ENCODE measurements at places on chromosomes 13 and 19.

DNA sequence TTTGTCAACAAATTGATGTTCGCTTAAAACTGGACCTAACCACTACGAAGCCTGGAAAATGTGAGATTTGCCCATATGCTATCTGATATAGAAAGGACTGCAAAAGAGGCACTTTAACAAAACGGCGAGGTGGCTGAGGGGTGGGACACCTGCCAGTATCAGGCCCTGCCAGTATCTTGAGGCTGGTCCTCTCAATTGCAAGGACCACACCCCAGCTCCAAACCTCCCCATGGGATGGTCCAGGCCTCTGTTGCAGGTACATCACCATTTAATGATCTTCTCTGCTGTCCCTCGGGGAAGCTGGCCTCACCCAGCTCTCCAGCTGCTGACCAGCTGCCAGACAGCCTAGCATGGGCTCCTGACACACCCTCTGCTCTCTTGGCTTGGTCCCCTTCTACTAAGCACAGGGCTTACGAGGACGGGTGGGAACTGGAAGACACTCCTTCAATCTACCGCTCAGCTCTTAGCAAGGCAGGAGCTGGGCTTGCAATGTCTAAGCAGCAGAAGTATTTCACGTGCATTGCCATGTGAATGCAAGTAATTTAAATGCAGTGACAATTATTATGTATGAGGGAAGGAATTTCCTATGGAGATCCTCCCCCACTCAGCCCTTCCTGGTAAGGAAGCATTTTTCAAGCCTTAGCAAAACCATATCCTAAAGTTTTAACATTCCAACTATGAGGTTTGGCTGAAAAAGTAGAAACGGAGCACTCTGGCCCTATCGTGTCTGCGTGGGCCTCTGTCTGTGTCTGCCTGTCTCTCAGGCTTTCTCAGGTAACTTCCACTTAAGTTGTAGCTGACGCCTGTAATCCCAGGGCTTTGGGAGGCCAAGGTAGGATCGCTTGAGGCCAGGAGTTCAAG is 63.9 kb downstream of the LATS2 start:
- no peak for DNase-seq

- DNase-seq = no peak
These were observed 444.8 kb downstream of the FOXO1 start for GRCh38 chr13:40221460-40222201.

DNA sequence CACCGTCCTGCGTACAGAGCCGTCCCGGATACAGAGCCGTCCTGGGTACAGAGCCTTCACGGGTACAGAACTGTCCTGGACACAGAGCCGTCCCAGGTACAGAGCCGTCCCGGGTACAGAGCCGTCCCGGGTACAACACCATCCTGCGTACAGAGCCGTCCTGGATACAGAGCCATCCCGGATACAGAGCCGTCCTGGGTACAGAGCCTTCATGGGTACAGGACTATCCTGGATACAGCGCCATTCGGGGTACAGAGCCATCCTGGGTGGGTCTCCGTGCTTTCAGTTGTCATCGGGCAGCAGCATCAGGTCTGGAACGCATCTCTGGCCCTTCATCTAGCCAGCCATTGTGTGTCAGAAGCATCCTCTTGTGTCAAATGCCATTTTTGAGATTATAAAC is 222.3 kb upstream of the SOX1 start:
- DNase-seq = no peak

DNA sequence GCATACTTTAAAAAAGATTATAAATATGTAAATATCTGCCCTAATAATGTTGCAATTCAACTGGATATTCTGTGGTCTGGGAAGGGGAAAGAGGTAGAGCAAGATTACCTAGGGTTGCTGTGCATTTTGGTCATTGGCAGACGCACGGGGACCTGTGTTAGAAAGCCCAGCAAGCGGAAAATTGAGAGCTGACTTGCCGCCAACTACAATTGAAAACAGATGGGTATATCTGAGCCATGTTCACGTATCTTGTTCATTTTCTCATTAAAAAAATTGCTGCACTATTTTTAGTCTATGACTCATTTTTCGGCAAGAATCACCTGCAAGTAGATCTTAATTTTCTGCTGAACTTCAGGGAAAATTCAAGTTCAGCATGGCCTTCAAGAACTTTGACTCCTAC is 308.5 kb upstream of the TMTC4 start:
- no peak for DNase-seq

GRCh38 chr13:113741191-113741668 is 17.8 kb upstream of the TMEM255B start:
- DNase-seq = no peak

DNA sequence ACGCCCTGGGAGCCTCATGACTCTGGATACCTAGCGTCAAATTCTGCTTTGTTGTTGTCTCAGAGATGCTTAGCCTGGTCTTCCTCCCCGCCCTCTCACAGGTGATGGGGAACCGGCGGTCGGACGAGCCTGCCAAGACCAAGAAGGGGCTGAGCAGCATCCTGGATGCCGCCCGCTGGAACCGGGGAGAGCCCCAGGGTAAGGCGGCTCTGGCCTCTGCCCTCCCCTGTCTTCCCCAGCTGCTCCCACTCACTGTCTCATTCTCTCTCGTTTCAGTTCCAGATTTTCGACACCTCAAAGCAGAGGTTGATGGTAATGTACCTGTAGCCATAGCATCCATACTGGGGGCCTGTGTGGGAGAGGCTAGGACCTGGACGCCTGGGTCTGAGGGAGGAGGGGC is 11.4 kb downstream of the ARHGEF1 start:
- no peak for DNase-seq

- peak; percentile 81 for DNase-seq
These were observed 16.1 kb upstream of the MADCAM1 start for GRCh38 chr19:480016-480855.

- no peak for DNase-seq
These were observed 13.8 kb upstream of the OLFM4 start for GRCh38 chr13:53014495-53015443.

GRCh38 chr13:60165391-60166099 is 1.8 kb upstream of the DIAPH3 start:
- no peak for DNase-seq

DNA sequence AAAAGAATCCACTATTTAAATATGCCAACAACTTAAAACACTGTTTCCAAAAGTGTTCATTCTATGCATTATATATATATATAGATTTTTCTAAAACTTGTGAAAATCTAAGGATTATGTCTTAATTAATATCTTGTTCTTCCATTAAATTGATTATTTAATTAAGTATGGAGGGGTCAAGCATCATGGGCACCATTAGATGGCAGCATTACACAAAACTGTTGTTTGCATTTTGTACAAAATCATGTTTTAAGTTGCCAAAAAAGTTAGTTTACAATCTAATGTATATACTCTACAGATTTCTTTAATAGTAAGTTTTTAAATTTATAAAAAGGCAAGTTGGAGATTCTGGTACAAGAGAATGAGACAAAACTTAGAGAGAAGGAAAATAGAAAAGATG is 213.2 kb upstream of the EDNRB start:
- no peak for DNase-seq

GRCh38 chr19:34990578-34991192 is 9.4 kb upstream of the GRAMD1A start:
- no peak for DNase-seq

DNA sequence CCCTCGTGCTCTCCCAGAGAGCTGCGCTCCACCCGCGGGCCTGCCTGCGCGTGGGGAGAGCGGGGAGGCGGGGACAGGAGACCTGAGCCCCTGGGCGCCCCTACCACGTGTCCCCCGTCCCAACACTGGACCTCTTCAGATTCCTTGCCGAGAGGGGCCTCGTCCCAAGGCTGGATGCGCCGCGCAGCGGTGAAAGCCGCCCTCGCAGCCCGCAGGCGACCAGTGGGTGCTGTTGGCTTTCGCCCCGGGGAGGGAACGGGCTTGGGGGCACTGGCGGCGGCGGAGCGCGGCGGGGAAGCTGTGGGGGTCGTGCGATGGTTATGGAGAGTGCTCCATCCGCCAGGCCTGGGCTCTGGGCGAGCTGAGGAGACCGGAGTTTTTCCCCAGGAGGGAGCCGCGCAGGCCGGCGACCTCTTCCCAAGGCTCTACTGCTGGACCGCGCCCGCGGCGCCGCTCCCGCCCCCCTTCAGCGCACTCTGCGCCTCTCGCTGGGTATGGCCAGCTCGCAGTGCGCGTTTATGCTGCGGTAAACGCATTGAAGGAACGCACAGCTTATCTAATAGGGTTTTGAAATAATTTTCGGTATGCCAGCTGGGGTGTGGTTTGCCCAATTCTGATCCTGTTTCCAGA is 17.2 kb upstream of the RNF17 start:
- peak; percentile 70 for DNase-seq

GRCh38 chr19:28420811-28421550 is 792.0 kb downstream of the UQCRFS1 start:
- DNase-seq = no peak

GRCh38 chr19:33332248-33332647 is 29.9 kb upstream of the CEBPA start:
- DNase-seq = no peak

DNA sequence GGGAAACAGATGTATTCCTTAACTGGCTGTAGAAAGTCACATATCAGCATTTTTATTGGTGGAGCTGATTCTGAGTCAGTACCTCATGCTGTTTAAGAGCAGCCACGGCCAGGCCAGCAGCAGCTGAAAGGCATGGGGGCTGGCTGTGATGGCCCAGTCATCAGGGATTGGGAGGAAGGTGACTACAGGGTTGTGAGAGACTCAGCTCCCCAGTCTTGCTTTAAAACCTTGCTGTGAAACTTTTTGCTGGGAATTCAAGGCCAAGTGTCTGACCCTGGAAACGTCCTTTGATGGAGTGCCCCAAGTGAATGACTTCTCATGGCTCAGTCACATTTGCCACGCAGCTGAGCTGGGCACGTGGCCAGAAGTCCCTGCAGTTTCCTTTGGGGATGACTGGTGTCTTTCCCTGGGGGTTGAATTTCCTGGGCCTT is 39.1 kb upstream of the RNF113B start:
- DNase-seq = no peak

DNA sequence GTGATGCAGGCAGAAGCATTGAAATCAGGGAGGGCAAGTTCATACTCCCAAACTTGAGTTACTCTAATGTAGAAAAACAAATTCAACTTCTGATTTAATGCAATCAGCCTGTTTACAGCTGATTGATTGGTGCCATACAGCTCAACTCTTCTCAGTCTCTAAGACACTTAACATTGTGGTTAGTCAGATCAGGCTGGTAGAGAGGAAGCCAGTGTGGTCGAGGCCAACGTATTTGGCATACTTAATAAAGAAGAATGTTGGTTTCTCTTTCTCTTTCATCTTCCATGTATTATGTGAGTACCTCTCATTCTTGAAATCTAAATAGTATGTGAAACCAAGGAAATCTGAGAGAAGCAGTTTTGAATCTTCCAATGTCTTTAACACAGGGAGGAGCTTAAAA is 255.0 kb upstream of the SLITRK1 start:
- DNase-seq = no peak

DNA sequence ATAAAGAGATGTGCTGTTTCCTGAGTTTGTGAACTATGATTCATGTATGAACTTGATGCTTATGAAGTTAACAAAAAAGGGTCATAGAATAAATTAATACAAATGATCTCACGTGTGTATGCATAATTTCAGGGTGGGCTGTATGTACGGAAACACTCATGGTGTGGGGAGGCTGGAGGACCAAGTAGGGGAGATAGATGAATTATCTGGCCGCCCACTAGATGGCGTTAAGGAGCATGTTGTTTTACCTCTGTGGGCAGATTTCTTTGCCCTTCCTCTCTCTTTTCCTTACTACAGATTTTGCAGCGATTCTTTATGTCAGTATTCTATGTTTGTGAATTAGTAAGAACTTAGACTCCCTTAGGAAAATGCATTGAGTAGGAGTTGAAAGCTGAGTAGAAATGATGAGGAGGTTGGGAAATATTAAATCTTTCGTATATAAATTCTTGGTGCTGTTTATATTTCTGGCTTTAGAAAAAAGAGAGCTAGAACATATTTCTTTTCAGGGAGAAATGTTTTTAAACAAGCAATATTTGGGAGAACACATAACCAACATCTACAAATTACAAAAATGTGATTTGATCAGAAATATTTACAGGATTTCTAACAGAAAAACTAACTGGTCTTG is 47.4 kb upstream of the TMTC4 start:
- no peak for DNase-seq

DNA sequence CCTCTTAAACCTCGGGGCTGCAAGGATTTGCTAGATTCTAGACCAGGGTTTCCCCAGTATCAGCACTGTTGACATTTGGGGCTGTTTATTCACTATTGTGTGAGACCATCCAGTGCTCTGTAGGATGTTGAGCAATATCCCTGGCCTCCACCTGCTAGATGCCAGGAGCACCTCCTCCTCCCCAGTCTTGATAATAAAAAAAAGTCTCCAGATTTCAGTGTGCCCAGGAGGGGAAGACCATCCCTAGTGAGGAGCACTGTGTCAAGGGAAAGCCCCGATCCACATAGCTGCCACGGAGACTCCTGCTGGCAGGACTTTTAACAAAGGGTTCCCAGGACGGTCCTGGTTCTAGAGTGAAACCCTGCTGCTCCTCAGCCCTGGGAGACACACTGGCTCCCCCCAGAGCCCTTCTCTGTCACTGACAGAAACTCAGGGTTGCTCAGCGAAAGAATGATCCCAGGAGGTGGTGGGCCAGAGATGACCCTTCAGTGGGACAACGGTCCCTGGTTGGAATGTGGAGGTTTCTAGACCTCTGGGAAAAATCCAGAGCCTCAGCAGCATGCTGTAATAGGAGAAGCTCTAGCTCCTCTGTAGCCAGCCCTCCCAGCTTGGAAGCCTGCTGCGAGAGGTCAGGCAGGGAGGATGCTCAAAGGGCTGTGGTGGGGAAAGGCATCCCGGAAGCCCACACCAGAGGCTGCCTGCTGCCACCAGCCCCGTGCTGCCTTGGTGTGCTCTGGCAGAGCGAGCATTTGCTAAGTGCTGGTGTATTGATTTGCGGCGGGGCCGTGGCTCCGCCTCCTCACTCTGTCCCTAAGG is 20.3 kb downstream of the LYL1 start:
- no peak for DNase-seq

GRCh38 chr13:81927347-81927746 is 1586.4 kb upstream of the SPRY2 start:
- no peak for DNase-seq

DNA sequence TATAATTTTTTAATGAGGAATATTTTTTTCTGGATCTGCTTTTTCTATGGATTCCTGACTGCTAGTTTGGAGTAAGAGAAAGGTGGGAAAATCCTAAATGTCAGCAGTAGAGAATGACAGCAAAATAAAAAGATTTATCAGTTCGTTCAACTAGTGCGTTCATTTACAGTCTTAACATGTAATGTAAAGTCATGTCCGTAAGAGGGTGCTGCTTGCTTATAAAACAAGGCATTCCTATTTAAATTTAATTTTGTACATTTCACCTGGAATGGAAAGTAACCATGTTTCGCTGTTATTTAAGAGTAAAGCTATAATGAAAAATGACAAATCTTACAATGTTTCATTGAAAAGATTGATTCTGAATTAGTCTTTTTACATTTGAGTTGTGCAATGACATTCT is 76.6 kb downstream of the ZMYM2 start:
- no peak for DNase-seq

GRCh38 chr19:3336680-3337523 is 29.5 kb upstream of the NFIC start:
- DNase-seq = no peak
